ENCODE measurements at places on chromosomes 6 and 20. TPM values are rescaled to one million over a fixed set of nuclear protein-coding genes. Genes with fewer than 3 reads are reported as not detected.

DNA sequence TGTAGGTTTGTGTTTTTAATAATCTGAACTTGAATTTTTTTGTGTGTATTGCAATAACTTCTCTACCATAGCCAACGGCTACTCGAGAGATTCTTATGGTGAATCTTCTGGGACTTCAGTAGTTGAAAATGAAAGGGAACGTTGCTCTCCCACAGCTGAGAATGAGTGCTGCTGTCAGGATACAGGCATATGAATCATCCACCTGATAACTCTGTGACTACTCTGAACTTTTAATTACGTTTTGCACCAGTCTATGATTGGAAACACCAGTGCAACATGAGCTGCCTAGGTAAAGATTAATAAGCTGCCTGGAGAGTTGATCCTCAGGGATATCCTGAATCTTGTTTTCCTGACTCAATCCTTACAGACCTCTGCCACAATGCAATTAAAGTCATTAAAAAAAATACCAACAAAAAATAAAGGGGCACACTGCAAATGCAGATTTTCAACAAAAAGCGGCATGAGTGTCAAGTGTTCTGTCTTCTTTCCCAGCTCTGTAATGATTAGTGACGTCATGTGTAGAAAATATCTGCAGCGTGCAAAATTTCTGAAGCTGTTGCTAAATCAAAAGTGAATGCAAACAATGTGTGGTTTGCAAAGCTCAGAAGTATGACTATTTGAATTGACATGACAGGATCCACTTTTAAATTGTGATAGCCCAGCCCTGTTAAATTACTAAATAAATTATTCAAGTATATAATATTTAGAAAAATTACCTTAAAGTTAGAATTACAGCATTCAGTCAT is 432.2 kb downstream of the HTR1B start:
- no peak for DNase-seq

DNA sequence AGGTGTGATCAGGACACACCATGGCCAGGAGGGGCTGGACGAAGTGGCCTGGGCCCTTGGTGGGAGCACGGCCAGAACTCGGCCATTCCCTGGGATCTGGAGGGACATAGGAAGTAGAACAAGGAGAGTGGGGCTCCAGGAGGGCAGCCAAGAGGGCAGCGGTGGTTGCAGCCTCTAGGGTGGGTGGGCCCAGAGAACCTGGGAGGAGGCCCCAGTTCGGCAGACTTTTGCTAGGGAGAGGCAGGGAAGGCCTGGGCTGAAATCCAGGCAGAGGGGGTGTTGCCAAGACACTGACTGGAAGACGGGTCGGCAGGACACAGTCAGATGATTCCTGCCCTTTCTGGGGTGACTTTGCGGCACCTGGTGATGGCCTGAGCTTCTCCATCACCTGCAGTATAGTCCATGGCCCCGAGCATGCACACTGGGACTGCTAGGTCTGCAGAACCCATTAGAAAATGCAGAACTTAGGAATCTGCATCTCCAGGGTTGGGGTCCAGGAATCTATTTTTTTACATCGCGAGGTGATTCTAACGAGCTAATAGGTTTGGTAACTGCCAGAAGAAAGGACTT is 224.8 kb downstream of the SYNDIG1 start:
- DNase-seq: no peak

DNA sequence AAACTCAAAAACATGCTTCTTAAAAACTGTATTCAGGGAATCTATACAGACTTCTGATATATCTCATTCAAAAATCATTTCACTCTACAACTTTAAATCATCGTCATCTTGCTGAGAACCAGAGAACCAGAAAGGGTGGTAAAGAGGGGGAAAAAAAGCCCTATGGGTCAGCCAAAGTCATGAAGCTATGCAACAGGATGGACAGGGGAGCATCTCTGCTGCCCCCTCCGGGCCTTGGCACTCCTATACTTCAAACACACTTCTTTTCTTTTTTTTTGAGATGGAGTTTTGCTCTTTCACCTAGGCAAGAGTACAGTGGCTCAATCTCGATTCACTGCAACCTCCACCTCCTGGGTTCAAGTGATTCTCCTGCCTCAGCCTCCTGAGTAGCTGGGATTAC is 73.5 kb upstream of the NFATC2 start:
- no peak for DNase-seq

DNA sequence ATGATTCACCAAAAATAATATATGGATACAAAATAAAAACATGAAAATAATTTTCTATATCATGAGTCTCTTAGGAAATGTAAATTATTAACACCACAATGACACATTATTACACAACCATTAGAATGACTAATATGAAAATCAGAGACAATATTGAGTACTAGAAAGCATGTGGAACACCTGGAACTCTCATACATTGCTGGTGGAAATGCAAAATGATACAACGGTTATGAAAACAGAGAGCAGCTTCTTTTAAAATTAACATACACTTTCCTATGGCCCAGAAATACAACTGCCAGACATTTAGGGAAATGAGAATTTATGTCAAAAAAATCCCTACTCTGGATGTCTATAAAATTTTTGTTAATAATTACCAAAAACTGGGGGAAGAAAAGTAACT is 853.3 kb upstream of the MAN1A1 start:
- DNase-seq: no peak

DNA sequence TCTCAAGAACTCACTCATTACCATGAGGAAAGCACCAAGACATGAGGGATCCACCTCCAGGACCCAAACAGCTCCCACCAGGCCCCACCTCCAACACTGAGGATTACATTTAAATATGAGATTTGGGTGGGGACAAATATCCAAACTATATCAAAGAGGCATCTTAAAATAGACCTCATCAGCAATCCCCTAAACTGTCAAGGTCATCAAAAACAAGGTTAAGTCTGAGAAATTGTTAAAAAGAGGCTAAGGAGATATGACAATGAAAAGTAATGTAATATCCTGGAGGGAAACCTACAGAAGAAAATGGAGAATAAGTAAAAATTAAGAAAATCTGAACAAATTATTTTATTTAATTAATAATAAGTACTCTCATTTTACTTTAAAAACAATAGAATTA is 922.3 kb downstream of the HACE1 start:
- no peak for DNase-seq

GRCh38 chr6:104589940-104590339 is 269.8 kb downstream of the HACE1 start:
- no peak for DNase-seq

CRISP2 gene
- not detected for total RNA-seq

PPIL1 gene
- total RNA-seq: 5.0 TPM

Data from T-cell (primary cell).